Spinal cord (tissue), 10 donors: ENCODE measurements at places on chromosomes 11 and 22. TPM values are rescaled to one million over a fixed set of nuclear protein-coding genes. Genes with fewer than 3 reads are reported as not detected.

CSKMT gene
- total RNA-seq, result 13.7 TPM

ANGPTL5 gene
- 1.9 TPM for total RNA-seq

OR10D3 gene
- not detected for total RNA-seq

DNA sequence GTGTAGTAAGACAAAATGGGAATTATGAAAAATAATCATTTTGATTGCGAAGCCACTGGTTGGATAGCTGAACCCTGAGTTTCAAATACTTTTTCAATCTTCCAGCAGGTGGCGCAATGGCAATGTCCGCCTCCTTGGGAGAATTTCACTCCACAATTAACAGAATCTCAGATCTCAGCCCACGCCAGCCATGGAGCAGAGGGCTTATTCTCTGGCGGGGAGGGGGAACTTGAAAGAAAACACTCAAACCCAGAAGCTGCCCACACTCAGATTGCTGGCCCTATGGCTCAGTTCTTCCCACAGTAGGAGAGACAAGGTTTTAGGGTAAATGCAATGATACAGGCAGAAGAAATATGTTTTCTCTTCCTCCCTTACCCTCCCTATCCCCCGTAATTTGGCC lies 38.7 kb upstream of the RCN1 start:
- H3K27me3 ChIP-seq, result peaks cover 3% of the 10 kb centered on the region
- peak; percentile 79 for DNase-seq
- peaks cover 2% of the 10 kb centered on the region for H3K4me1 ChIP-seq
- H3K27ac ChIP-seq, result no peak overlapping the region

- H3K4me3 ChIP-seq, result no peak overlapping the region
- H3K4me1 ChIP-seq, result no peaks in the 10 kb centered on the region
- H3K36me3 ChIP-seq, result no peaks in the 10 kb centered on the region
- H3K27ac ChIP-seq, result no peak overlapping the region
- no peak for DNase-seq
These were observed 184.2 kb downstream of the FAM76B start for GRCh38 chr11:95605271-95605940.

- H3K4me1 ChIP-seq, result peaks cover 33% of the 10 kb centered on the region
- peak overlapping the region; percentile 72 for H3K27ac ChIP-seq
- DNase-seq, result peak; percentile 43
These were observed 15.2 kb downstream of the PRR33 start for GRCh38 chr11:1876361-1877063.

DNA sequence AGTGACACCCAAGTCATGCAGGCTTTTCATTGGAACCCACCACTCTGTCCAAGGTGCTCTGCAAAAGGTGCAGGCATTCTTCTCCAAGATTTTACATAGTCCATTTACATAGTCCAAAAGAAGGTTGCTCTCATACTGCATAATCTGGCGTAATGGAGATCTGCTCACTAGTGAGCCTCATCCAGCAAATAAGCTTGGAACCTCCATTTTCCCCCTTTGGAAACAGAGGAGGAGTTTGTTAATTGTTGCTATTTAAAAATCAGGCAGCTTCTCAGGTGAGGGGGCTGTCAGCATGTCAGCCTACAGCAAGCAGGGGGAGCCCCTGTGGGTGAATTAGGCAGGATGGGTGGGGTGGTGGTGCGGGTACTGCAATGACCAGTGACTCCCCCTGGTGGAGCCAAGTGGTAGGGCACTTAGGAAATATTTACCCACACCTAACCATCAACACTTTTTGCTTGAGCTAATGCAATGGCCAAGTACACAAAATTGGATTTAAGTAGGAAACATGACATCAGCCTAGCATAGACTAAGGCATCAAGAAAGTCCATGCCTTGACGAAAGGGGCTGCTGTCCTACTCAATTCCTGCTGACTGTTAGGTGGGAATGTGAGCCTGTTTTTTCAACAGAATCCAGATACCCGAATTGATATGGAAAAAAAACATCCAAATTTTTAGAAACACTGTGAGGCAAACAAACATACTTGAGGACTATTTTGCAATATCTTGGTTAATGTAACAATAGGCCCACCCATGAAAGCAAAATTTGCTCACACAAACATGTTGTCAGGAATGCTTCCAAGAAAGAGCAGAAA lies 64.5 kb downstream of the AMBRA1 start:
- no peak overlapping the region for H3K27ac ChIP-seq
- no peaks in the 10 kb centered on the region for H3K27me3 ChIP-seq
- H3K36me3 ChIP-seq, result no peaks in the 10 kb centered on the region

- H3K36me3 ChIP-seq, result no peaks in the 10 kb centered on the region
- H3K27me3 ChIP-seq, result no peaks in the 10 kb centered on the region
- no peak for DNase-seq
- no peak overlapping the region for H3K27ac ChIP-seq
These were observed 46.6 kb downstream of the CD6 start for GRCh38 chr11:61018059-61018458.

GRCh38 chr11:10379871-10380568 lies 75.0 kb upstream of the AMPD3 start:
- H3K4me1 ChIP-seq, result peaks cover 3% of the 10 kb centered on the region
- H3K27ac ChIP-seq, result peak overlapping the region; percentile 17
- no peaks in the 10 kb centered on the region for H3K36me3 ChIP-seq
- no peak overlapping the region for H3K4me3 ChIP-seq
- no peaks in the 10 kb centered on the region for H3K27me3 ChIP-seq
